ENCODE measurements at places on chromosomes 4 and X. TPM values are rescaled to one million over a fixed set of nuclear protein-coding genes. Genes with fewer than 3 reads are reported as not detected.

The CSAG1 gene
- not detected for total RNA-seq

The MFAP3L gene
- 84.3 TPM for total RNA-seq

The RPA4 gene
- total RNA-seq, result 0.93 TPM

The HEPH gene
- total RNA-seq, result 2.3 TPM

The TRIM75 gene
- not detected for total RNA-seq

The UPF3B gene
- 2.2 TPM for total RNA-seq

The YTHDC1 gene
- total RNA-seq, result 16.3 TPM

DNA sequence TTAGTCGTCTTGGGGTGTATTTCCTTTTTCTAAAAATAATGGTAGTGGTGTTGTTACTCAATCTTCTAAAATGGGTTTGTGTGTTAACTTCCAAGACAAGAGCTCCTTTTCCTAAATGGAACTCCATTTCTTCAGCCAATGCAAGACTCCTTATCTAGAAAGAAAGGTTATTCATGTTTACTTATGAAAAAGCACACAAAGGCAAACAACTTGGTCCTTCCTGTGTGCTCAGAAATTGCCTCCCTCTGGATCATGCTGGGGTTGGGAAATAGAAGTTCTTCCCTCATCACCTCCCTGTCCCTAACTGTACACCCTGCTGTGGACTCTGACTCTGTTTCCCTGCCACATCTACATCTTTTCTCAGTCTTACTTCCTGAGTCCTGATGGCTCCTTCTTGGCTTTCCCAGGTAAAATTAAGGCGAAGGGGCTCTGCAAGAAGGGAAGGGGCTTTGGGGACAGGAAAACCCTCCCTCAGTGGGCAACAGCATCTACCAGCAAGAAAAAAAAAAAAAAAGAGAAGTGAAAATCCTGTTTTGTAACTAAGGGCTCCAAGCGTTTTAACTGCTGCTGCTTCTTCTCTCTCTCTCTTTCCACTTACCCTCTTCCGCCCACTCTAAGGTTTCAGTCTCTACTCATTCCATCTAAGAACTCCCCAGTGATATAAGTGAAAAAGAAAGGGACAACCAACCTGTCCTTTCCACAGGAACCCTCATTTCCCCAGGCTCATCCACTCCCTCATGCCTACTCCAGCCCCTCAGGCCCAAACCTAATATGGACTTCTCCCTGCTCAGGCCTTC, 19.8 kb upstream of the TASL start:
- no peak for DNase-seq

GRCh38 chr4:88756149-88756548, 58.5 kb upstream of the NAP1L5 start:
- DNase-seq, result no peak

- no peak for DNase-seq
These were observed 141.8 kb downstream of the CBR4 start for GRCh38 chr4:168868044-168868781.

- DNase-seq, result no peak
These were observed 1.1 kb downstream of the NKX3-2 start for GRCh38 chr4:13543032-13543838.

GRCh38 chr4:74490736-74491135, 45.8 kb downstream of the AREG start:
- no peak for DNase-seq

GRCh38 chr4:71855944-71856343, 72.1 kb upstream of the GC start:
- no peak for DNase-seq

GRCh38 chr4:63693321-63693720, 715.9 kb downstream of the TECRL start:
- no peak for DNase-seq

DNA sequence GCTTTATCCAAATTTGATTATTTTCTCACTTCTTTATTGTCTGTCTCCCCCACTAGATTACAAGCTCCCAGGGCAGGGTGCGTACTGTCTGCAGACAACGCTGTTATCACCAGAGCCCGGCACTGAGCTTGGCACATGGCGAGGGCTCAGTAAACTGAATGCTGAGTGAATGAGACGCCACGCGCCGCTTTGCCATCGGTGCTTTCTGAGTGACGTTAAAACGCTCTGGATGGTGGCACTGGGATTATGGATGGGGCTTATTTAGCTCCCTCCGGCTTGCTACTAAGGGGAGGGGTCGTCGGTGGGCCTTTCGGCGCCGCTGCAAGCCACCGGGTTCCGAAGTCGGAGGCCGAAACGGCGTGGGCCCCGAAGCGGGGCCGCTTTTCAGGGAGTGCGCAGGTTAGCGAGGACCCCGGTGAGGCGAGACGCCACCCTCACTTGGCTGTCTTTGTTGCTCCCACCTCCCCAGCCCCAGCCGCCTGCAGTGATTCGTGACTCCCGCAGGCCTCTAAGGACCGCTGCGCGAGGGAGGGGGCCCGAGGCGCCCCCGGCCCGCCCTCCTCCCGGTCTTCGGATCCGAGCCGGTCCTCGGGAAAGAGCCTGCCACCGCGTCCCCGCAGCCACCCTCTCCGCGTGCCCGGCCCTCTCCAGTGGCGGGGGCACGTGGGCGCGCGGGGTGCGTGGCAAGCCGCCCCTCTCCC, 569 bp upstream of the FHL1 start:
- DNase-seq, result peak; percentile 51

DNA sequence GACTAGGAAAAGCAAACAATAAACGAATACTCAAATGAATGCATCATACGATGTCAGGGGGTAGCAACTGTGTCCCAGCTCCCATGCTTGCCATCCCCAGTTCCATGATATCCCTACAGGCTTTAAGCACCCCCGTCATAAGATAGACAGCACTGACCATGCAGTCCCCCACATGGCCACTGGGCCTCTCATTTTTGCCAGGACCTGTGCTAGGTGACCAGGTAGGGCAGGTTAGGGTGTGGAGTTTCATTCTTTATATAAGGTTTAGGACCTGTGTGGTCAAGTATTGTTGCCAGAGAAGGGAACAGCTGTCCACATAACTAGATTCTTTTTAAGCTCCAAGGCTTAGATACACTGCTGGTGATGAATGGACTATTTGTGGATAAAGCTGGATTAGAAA, 9.7 kb downstream of the PPEF2 start:
- DNase-seq, result no peak

DNA sequence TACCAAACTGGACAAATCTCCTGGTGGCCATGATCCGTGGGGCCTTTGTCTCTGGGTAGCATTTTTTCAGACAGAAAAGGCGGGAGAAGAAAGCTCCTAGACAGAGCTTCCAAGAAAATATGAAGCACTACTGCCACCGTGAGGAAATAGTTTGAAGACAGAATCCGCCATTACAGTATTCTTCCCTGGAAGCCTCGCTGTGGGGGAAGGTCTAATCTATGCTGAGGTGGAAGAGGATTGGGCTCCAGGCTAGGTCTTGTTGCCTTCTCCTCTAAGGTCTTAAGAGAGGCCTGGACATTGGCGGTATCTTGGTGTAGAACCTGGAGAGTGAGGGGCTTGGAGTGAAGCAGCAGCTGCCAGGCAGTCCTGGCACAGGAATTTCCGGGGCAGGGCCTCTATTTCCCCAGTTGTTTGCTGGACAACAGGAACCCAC, 218.9 kb downstream of the OR13H1 start:
- no peak for DNase-seq

- peak; percentile 35 for DNase-seq
These were observed at the start of gene SPINK2 for GRCh38 chr4:56821381-56822243. TSS of gene SPINK2 (minus strand) at chr4:56821701. CDS start at chr4:56821662, 39 bp downstream.

DNA sequence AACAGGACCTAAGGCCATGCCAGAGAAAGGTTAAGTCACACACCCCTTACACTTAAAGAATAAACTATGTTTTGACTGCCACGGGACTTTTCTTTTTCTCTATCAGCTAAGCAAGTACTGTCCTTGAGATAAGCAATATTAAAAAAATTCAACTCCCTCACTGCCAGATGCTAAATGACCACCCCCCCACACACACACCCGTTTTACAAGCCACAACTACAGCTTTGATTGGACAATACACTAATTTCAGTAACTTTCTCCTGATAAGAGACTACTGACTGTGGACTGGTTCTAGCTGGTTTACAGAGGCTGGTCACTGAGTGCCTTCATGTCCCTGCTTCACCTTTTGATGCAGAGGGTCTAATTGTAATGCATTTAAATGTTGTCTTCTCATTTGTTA, 63.9 kb upstream of the HOPX start:
- DNase-seq, result no peak

GRCh38 chr4:104490096-104490769, 4.5 kb downstream of the CXXC4 start:
- peak; percentile 39 for DNase-seq

GRCh38 chr4:63528256-63528991, 880.8 kb downstream of the TECRL start:
- no peak for DNase-seq

DNA sequence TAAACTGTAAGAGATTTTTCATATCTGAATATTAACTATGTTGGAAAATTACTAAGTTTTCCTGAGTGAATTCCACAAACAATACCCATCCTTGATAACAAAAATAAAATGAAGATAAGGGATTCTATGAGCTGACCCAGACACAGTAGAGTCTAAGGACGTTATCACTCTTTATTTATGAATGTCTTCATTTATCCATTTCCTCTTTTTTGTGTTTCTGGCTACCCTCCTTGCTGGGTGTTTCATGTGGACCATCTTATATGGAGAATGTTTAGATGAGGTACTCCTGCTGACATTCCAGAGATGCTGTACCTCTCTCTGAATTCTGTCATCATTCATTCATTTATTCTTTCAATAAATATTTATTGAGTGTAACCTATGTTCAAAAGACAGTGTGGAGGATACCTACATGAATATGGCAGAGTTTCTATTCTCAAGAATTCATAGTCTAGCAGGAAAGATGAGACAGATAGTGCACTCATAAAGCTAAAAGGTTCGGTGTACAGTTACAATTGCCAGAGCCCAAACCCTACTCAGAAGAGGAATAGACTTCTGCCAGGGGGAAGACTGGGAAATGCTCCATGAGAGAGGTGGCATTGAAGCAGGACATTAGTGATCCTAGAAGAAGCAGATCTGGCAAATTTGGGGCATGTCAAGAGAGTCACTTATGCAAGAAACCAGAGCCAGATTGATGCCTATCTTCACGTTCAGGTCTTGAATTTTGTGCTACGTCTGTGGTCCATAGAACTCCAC, 195.8 kb downstream of the MAML3 start:
- no peak for DNase-seq

DNA sequence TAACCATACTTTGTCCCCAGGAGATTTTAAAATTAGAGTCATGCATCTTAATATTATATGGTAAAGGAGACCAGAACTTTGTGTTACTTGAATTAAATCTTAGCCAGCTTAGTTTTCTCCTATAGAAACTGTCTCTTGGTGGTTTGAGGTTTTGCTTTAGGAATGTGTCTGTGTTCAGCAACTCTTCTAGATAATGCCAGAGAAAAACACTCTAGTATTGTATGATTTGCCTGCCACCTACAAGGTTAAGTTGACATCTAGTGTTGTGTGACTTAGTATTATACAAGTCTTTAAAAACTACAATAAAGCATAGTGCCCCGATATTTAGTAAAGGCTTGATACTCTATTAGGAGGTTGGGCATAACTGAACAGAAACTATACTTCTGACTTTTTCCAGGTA, 2.1 kb downstream of the UGT8 start:
- DNase-seq, result no peak

DNA sequence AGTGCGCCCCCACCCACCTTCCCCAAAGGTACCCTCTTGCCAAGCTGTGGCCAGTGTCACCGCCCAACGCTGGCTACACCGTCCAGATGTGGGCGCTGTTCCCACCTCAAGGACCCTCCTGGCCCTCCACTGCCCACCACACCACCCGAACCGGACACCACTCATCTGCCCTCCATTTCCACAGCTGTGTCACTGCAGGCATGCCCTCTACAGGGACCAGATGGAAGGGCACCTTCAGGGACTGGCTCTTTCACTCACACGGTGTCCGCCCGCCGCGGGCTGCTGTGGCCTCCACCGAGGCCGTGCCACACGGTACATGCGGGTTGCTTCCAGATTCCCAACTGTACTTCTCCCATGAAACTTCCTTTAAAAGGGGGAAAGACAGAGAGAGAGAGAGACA, 87.7 kb downstream of the FAM53A start:
- peak; percentile 46 for DNase-seq

DNA sequence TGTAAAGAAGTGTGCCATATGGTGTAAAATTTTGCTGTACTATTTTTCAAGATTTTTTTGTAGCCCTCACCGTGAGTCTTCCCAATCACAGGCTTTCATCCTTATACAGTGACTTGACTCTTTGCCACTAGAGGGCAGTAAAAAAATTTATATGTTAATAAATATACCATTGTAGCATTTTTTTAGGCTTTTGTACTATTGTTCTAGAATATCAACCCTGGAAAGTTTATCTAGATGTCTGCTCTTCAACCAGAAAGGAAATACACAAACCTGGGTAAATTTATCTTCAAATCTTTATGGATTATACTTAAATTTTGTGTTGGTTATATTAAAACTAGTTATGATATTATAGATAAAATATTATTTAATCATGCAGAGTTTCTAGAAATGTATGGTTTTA, 235.3 kb downstream of the TENM3 start:
- DNase-seq, result no peak

GRCh38 chr4:113243312-113243711, 193.9 kb downstream of the ANK2 start:
- no peak for DNase-seq

GRCh38 chr4:30882995-30883675, 163.0 kb downstream of the PCDH7 start:
- no peak for DNase-seq

DNA sequence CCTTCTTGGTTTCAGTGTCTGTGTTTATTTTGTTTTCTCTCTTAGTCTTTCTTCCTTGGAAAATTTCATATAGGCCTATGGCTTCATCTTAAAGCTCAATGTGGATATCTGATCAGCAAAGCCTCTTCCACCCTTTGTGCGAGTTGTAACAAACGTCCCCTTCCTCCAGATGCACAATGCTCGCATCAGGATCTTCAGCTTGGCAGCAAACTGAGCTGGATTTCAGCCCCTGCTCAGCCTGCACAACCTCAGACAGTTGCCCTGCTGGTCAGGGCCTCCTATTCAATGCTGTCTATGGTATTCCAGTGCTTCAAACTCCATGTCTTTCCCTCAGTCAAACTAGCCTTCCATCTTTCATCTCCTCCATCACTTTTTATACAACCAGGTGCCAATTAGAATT, 309.4 kb downstream of the ARHGAP24 start:
- DNase-seq, result no peak

- DNase-seq, result no peak
These were observed 27.8 kb downstream of the RP2 start for GRCh38 chrX:46864606-46865005.

GRCh38 chr4:169094656-169095231, 84.7 kb upstream of the CBR4 start:
- no peak for DNase-seq

GRCh38 chrX:128020701-128021100, 31.5 kb downstream of the ACTRT1 start:
- no peak for DNase-seq

DNA sequence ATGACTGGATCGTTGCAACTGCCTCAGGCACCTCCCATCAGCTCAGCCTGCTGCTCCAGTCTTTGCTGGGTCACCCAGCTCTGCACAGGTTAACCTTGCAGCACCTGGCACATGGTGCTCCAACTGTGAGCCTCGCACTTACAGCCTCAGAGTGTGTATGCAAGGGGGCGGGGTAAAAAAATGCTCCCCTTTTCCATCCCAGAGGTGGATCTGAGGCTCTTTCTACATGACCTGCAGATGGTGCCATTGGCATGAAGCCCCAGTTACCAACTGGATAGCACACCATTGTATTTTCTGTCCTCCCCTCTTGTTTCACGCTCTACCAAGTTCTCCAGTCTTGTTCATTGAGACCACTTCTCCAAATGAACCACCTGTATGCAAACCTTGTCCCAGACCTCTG, 46.2 kb upstream of the TRPC3 start:
- no peak for DNase-seq

GRCh38 chr4:184111233-184111832, 106.3 kb downstream of the ENPP6 start:
- no peak for DNase-seq
